Vagina (tissue), 2 donors: ENCODE measurements at places on chromosomes 4 and X.

GRCh38 chr4:2698504-2698903, 57.6 kb downstream of the TNIP2 start:
- peaks cover 88% of the 10 kb centered on the region for H3K36me3 ChIP-seq
- H3K27me3 ChIP-seq = no peaks in the 10 kb centered on the region
- no peaks in the 10 kb centered on the region for H3K4me1 ChIP-seq
- no peak for DNase-seq

DNA sequence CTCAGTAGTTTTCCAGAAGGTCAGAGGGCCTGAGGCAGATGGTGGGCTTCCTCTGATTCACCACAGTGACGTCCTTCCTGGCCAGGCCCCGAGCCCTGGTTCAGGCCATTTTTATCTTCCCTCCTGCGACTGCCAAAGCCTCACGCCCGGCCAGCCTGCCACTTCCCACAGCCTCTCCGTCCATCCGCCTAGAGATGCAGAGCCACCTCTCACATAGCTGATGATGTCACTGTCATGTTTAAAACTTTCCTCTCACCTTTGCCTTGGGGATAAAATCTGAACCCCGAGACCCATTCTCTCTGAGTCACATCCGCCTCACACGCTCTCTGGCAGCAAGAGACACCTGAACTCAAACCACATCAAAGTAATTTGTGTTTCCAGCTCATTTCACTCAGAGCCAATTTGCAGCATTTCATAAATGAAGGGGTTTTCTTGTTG, 175.3 kb downstream of the QDPR start:
- no peak overlapping the region for H3K4me3 ChIP-seq
- no peaks in the 10 kb centered on the region for H3K4me1 ChIP-seq
- H3K27ac ChIP-seq = no peak overlapping the region
- no peaks in the 10 kb centered on the region for H3K27me3 ChIP-seq

GRCh38 chrX:152658302-152658701, 20.6 kb downstream of the GABRQ start:
- no peak overlapping the region for H3K27ac ChIP-seq
- no peak overlapping the region for H3K4me3 ChIP-seq
- H3K36me3 ChIP-seq = no peaks in the 10 kb centered on the region
- no peaks in the 10 kb centered on the region for H3K4me1 ChIP-seq

DNA sequence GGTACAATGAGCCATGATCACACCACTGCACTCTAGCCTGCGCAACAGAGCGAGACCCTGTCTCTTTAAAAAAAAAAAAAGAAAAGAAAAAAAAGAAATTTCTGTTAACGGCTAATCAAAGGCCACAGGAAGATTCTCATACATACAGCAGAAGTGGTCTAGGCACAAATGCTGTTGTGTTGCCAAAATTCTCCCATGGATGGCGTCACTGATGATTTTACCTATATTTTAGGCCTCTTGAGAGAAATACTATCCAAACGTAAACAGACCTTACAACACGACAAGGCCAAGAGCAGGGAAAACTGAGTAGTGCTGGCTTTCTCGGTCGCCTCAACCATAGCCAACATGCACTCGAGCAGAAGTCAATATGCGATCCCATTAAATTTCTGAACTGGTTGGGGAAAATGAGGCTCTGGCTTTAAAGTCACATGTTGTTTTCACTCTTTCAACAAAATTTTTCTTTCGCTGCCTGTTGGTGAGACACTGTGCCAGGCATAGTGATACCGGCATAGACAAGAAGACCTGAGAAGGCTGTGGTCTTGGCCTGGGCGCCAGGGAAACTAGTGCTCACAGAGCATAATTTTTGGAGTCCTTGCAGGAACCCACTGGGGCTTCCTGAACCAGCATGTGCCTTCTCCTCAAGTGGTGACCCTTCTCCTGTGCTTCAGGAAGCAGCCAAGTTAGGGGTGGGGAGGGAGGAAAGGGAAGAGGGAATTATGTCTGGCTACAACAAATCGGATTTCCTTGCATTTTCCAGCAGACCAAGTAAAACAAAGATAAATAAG, 20.6 kb downstream of the SH3KBP1 start:
- no peak for DNase-seq
- no peaks in the 10 kb centered on the region for H3K27me3 ChIP-seq
- H3K27ac ChIP-seq = no peak overlapping the region
- peaks cover 20% of the 10 kb centered on the region for H3K4me1 ChIP-seq
- H3K36me3 ChIP-seq = no peaks in the 10 kb centered on the region

- H3K27ac ChIP-seq = peak overlapping the region; percentile 67
- H3K4me1 ChIP-seq = peaks cover 8% of the 10 kb centered on the region
- H3K27me3 ChIP-seq = no peaks in the 10 kb centered on the region
These were observed 752 bp downstream of the MBTPS2 start for GRCh38 chrX:21840193-21840545.

GRCh38 chr4:147984065-147984777, 252.3 kb downstream of the ARHGAP10 start:
- DNase-seq = no peak
- H3K27ac ChIP-seq = no peak overlapping the region
- H3K4me3 ChIP-seq = no peak overlapping the region
- peaks cover 34% of the 10 kb centered on the region for H3K4me1 ChIP-seq
- H3K36me3 ChIP-seq = no peaks in the 10 kb centered on the region
- no peaks in the 10 kb centered on the region for H3K27me3 ChIP-seq

GRCh38 chrX:10168226-10168625, 11.5 kb downstream of the CLCN4 start:
- no peak for DNase-seq
- no peak overlapping the region for H3K4me3 ChIP-seq
- no peaks in the 10 kb centered on the region for H3K4me1 ChIP-seq

DNA sequence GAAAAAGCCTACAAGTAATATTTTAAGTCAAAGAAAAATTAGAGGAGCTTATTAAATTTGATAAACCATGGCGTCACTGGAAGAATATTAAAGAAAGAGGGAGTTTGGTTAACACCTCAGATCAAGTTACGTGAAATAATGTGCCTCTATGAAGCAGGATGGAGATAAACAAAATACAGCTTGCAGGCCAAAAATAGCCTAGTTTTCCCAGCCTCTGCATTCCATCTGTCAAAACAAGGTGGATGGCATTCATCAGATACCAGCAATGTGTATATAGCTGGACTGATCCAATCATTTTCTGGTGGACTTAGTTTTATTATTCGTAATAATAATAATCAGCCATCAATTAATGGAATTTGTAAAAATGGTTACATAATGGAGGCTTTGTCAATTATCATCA, 230.7 kb downstream of the NR3C2 start:
- H3K36me3 ChIP-seq = no peaks in the 10 kb centered on the region
- H3K27ac ChIP-seq = no peak overlapping the region
- H3K27me3 ChIP-seq = no peaks in the 10 kb centered on the region
- H3K4me1 ChIP-seq = peaks cover 21% of the 10 kb centered on the region
- DNase-seq = no peak
- no peak overlapping the region for H3K4me3 ChIP-seq

GRCh38 chr4:31598639-31599038, 878.5 kb downstream of the PCDH7 start:
- H3K4me1 ChIP-seq = no peaks in the 10 kb centered on the region
- H3K27ac ChIP-seq = no peak overlapping the region
- no peak for DNase-seq
- no peaks in the 10 kb centered on the region for H3K27me3 ChIP-seq

DNA sequence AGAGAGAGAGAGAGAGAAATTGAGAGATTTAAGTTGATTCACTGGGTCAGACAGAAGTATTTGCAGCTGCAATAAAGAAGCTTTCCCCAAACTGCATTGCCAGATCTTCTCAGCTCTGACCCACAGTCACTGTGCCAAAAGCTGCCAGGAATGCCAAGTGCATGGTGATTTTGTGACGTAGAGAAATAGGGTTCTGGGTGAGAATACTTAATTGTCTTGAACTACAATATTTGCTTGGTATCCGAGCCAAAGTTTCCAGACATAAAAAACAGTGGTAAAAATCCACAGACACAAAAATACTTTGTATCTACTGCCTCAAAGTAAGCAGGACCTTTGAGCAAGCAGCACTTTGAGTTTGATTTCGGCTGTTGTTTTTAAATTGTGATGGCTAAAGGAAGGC, 331.1 kb downstream of the GRID2 start:
- no peaks in the 10 kb centered on the region for H3K27me3 ChIP-seq
- H3K4me3 ChIP-seq = no peak overlapping the region
- H3K36me3 ChIP-seq = no peaks in the 10 kb centered on the region
- no peak overlapping the region for H3K27ac ChIP-seq
- no peak for DNase-seq
- H3K4me1 ChIP-seq = no peaks in the 10 kb centered on the region

DNA sequence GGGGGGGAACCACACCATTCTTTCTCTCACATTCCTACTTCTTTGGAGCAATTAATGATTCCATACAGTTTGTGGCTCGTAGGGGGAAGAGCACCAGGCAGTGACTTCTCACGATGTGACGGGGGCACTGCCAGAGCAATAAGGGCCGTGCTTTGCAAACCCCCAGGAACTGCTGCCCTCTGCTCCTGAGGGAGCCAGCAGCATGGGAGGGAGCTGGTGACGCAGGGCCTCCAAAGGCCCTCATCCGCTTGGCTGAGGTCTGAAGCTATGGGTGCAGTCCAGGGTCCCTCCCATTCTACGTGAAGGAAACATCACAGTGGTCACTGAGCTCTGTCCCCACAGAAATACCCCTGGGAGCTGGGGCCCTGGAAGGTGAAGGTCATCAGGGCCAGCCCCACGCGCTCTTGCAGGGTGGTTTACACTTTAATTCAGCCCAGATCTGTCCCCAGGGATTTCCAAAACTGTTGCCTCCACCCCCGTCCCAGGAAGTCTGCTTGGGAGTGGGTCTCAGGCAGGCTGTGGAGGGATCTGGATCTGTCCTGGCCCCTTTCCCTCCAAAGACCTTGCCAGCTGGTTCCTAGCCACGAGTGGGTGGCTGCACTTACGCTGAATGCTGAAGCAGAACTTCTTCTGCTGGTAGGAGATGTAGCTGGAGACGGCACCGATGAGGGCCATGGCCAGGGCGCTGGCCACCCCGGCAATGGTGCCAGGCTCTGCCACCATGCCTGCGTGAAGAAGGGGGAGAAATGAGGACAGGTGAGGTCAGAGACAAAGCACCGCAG, 82.6 kb downstream of the MTMR1 start:
- H3K27me3 ChIP-seq = no peaks in the 10 kb centered on the region
- H3K36me3 ChIP-seq = no peaks in the 10 kb centered on the region
- no peak overlapping the region for H3K4me3 ChIP-seq
- no peak for DNase-seq
- H3K4me1 ChIP-seq = no peaks in the 10 kb centered on the region

GRCh38 chr4:138487670-138488069, 245.5 kb upstream of the SLC7A11 start:
- H3K36me3 ChIP-seq = no peaks in the 10 kb centered on the region
- H3K4me3 ChIP-seq = no peak overlapping the region
- H3K27ac ChIP-seq = no peak overlapping the region
- H3K27me3 ChIP-seq = no peaks in the 10 kb centered on the region
- DNase-seq = no peak

- H3K27me3 ChIP-seq = no peaks in the 10 kb centered on the region
- no peaks in the 10 kb centered on the region for H3K4me1 ChIP-seq
- no peak for DNase-seq
These were observed 119.2 kb downstream of the SCLT1 start for GRCh38 chr4:128974136-128974581.

- no peak for DNase-seq
- H3K4me3 ChIP-seq = no peak overlapping the region
- no peaks in the 10 kb centered on the region for H3K27me3 ChIP-seq
These were observed 191.9 kb upstream of the NUDT6 start for GRCh38 chr4:123114084-123114914.

GRCh38 chrX:122850326-122850725, 333.8 kb upstream of the GRIA3 start:
- H3K27ac ChIP-seq = no peak overlapping the region
- DNase-seq = no peak
- H3K4me3 ChIP-seq = no peak overlapping the region
- no peaks in the 10 kb centered on the region for H3K27me3 ChIP-seq
- no peaks in the 10 kb centered on the region for H3K36me3 ChIP-seq
- H3K4me1 ChIP-seq = no peaks in the 10 kb centered on the region

DNA sequence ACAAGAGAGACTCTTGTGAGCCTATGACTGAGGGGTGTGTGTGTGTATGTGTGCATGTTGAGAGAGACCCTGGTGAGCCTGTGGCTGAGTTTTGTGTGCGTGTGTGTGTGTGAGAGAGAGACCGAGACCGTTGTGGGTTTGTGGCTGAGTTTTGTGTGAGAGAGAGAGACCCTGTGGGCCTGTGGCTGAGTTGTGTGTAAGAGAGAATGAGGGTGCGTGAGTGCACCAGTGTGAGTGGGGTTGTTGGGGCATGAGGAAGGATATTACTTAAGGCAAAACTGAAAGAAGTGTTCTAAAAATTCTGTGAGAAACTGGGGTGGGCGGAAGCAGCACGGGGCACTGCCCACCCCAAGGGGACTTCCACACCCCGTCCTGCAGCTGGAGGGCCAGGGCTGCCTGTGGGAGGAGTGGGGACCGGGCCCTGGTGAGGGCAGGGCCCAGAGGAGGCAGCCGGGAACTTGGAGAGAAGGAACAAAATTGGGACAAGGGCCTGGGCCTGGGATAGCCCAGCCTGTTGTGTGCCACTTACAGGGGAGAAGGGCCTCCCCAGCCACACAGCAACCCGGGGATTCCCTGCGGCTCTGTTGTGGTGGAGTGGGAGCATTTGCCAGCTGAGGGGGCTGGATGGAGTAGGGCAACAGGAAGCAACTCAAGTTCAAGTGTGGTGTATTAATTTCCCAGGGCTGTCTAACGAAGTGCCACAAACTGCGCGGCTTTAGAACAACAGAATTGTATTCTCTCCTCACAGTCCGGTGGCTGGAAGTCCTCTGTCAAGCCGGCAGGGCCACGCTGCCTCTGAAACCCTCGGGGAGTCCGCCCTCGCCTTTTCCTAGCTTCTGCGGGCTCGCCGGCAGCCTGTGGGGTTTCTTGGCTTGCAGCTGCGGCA, 22.1 kb downstream of the TMEM131L start:
- no peak for DNase-seq
- H3K27ac ChIP-seq = peak overlapping the region; percentile 74
- H3K4me3 ChIP-seq = peak overlapping the region; percentile 4
- no peaks in the 10 kb centered on the region for H3K27me3 ChIP-seq
- no peaks in the 10 kb centered on the region for H3K36me3 ChIP-seq

DNA sequence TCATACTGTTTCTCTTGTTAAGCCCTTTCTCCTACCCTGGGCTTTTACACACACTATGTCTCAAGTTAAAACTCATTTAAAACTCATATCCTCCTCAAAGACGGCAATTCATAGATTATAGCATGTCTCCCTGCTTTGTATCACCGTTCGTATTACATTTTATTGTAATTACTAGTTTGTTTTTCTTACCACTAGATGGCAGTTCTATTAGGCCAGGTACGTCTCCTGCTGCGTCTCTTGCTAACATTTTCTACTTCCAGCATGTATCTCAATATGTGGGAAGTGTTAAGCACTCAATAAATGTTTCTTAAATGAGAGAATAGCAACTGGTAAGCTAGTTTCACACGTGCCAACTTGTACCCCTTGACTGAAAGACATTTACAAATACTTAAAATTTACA, 450.3 kb upstream of the PCDH7 start:
- H3K36me3 ChIP-seq = no peaks in the 10 kb centered on the region
- H3K27ac ChIP-seq = no peak overlapping the region
- no peak for DNase-seq
- no peaks in the 10 kb centered on the region for H3K4me1 ChIP-seq
- no peak overlapping the region for H3K4me3 ChIP-seq
- H3K27me3 ChIP-seq = no peaks in the 10 kb centered on the region

- H3K4me3 ChIP-seq = no peak overlapping the region
- H3K36me3 ChIP-seq = no peaks in the 10 kb centered on the region
- no peaks in the 10 kb centered on the region for H3K4me1 ChIP-seq
- no peaks in the 10 kb centered on the region for H3K27me3 ChIP-seq
- DNase-seq = no peak
These were observed 31.4 kb upstream of the SOWAHD start for GRCh38 chrX:119726900-119727555.
